ENCODE measurements at places on chromosomes 5 and 9.

GRCh38 chr9:131266266-131267229 is 9.8 kb downstream of the FAM78A start:
- DNase-seq, result peak; percentile 80

DNA sequence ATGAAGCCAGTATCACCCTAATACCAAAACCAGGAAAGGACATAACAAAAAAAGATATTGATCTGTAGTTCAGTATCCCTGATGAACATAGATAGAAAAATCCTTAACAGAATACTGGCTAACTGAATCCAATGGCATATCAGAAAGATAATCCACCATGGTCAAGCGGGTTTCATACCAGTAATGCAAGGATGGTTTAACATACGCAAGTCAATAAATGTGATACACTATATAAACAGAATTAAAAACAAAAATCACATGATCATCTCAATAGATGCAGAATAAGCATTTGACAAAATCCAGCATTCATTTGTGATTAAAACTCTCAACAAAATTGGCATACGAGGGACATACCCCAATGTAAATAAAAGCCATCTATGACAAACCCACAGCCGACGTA is 110.9 kb downstream of the AOPEP start:
- DNase-seq, result no peak

- DNase-seq, result no peak
Measured at GRCh38 chr9:110257956-110258355, 1.6 kb upstream of the TXN start.

- no peak for DNase-seq
Measured at GRCh38 chr9:126123927-126124326, 202.7 kb upstream of the MVB12B start.

- no peak for DNase-seq
Measured at GRCh38 chr5:142542906-142543305, 143.0 kb downstream of the FGF1 start.

DNA sequence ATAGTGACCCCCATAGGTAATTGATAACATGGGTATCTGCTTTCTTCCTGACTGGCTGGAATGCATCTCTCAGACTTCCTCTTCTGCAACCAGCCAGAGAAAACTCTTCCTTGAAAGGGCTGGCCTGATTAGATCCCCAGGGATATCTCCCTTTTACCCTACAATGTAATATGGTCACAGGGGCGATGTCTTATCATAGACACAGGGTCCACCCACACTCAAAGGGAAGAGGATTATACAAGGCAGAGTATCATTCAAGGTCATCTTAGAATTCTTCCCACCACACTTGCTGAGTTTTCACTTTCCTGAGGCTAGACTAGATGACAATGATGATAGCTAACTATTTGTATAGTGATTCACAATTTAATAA is 33.2 kb downstream of the TTLL11 start:
- no peak for DNase-seq

DNA sequence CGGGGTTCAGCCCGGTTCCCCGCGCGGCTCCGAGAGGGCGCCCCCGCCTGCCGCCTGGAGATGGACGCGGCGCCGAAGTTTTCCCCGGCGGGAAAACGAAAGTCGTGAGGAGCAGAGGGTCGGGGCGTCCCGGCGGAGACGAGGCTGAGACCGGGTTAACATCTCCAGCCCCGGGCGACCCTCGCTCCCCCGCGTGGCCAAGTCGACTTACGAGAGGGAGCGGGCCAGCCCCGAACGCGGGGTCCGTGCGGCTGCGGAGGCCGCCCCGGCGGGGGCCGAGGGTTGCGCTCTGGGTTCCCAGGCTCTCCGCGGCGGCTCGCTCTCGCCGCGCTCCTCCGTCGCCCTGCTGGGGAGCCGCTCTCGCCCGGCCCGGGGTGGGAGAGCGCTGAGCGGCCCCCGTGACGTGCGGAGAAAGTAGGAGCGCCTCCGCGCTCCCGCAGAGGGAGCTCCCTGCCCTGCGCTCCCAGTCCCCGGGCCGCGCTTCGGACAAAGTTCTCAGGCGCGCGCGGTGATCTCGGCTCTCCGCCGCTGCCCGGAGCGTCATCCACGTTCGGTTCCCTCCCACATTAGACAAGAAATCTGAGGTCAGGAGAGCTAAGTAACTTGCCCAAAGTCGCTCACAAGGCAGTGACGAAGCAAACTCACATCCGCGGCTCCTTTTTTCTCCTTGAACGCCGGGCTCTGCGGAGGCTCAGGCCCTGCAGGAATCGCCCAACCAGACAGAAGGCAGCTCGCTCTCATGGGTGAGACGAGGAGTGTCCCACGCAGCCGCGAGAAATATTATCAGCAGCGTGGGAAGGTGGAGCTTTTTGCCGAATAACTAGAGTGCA is 1.2 kb upstream of the GCNT4 start:
- peak; percentile 60 for DNase-seq

GRCh38 chr9:81037889-81038288 is 651.5 kb downstream of the TLE1 start:
- DNase-seq, result no peak

- no peak for DNase-seq
Measured at GRCh38 chr9:133609311-133610098, at the start of gene FAM163B. Gene FAM163B (minus strand): TSS chr9:133609389. CDS start chr9:133580223, 29,166 bp downstream.

GRCh38 chr5:143837306-143837848 is 25.4 kb downstream of the HMHB1 start:
- no peak for DNase-seq

GRCh38 chr5:168765551-168766425 is 186.6 kb upstream of the PANK3 start:
- DNase-seq, result no peak

- DNase-seq, result no peak
Measured at GRCh38 chr5:39423331-39423751, 1.4 kb downstream of the DAB2 start.

GRCh38 chr9:124477648-124478285 is 27.5 kb downstream of the ADGRD2 start:
- DNase-seq, result no peak

GRCh38 chr5:149581192-149581861 is at the start of gene ARHGEF37:
Gene ARHGEF37 (plus strand): TSS chr5:149581498. CDS start chr5:149597770, 16,272 bp downstream.
- peak; percentile 39 for DNase-seq

DNA sequence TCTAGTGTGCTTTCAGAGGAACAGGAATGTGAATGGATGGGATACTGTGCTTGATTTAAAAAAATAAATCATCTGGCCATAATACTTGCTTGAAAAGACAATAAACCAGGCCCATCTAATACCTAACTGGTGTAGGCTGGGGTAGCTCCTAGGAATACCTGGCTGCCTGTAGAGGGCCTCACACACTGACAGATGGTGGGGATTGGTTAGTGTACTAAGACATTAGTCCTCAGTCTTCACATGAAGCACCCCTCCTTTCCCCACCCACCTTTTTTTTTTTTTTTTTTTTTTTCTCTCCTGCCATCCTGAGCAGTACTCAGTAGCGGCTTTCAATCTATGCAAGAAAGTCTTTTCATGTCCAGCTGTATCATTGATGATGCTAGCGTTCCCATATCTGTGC is 130.5 kb downstream of the ADGRV1 start:
- no peak for DNase-seq

GRCh38 chr5:74549384-74549783 is 91.1 kb downstream of the ENC1 start:
- no peak for DNase-seq

- DNase-seq, result no peak
Measured at GRCh38 chr5:92313385-92313784, 930.3 kb upstream of the ARRDC3 start.

GRCh38 chr5:115838885-115839518 is 2.4 kb downstream of the ATG12 start:
- peak; percentile 78 for DNase-seq

- DNase-seq, result no peak
Measured at GRCh38 chr9:18566121-18566520, 92.2 kb downstream of the ADAMTSL1 start.

- no peak for DNase-seq
Measured at GRCh38 chr9:120363697-120364096, 216.3 kb downstream of the CDK5RAP2 start.

- peak; percentile 51 for DNase-seq
Measured at GRCh38 chr9:87725900-87726709, at the start of gene CTSL. Gene CTSL (plus strand): TSS chr9:87726119. CDS start chr9:87727604, 1,485 bp downstream.

GRCh38 chr5:176658817-176659511 is 11.7 kb downstream of the TSPAN17 start:
- DNase-seq, result peak; percentile 34

DNA sequence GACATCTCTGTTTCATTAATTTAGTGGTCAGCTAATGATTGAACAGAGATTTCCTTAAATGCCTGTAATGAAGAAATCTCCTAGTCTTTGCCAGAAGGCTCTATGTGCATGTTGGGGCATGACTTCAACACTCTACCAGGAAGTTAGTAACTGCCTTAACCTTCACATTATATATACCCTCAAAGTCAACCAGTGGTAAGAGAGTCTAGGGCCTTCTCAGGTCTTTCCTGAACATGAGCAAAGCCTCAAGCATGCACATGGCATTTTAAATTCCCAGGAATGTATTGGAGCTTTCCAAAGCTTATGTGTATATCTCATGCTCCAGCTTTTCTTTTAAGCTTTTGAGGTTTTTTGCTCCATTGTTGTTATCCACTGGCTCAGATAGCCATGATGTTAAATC is 388.3 kb downstream of the ARRDC3 start:
- no peak for DNase-seq

- DNase-seq, result no peak
Measured at GRCh38 chr5:102807878-102808502, 52.9 kb downstream of the PAM start.

DNA sequence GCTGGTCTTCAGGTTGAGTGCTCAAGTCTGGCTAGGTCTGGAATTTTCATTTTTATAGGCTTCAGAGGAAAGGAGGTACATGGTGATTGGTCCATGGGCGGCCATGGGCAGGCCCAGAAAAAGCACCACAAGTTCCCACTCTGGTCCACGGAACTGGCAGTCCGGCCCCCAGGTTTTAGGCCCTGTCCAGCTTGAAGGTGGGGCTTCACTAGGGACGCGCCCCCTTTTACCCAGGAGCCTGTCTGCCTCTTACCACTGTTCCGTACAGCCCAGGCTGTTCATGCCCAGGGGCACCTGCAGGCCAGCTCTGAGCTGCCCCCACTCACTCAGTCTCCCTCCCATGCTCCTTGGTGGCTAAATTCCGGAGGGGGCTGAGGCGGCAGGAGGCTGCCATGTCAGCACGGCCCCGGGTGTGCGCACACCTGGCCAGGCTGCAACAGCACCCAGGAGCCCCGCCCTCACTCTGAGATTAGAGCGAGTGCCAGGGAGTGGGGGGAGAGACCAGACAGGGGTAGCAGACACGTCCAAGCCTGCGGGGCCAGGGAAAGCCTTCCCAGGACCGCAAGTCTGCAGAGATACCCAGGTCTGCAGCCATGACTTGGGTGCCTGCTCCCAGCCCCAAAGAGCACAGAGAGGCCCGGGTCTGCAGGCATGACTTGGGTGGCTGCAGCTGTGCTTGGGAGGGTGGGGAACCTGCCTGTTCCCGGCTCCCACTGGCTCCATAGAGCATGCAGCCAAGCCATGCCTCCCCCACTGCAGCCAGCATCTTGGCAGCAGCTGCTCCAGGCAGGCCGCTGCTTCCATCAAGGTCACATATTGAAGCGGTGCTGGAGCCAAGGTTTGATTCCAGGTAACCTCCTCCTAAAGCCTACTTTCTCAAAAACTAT is 390.2 kb upstream of the SGCD start:
- DNase-seq, result no peak

- DNase-seq, result no peak
Measured at GRCh38 chr5:72588640-72589039, 81.4 kb upstream of the ZNF366 start.

- DNase-seq, result no peak
Measured at GRCh38 chr9:107669422-107669821, 179.9 kb upstream of the KLF4 start.

GRCh38 chr9:37302277-37302676 is 120.2 kb upstream of the GRHPR start:
- DNase-seq, result peak; percentile 85

- DNase-seq, result no peak
Measured at GRCh38 chr5:168653626-168654025, 74.5 kb upstream of the PANK3 start.

- DNase-seq, result no peak
Measured at GRCh38 chr5:75279321-75279720, 42.6 kb upstream of the ANKRD31 start.

GRCh38 chr5:2024986-2025721 is 142.4 kb upstream of the IRX4 start:
- DNase-seq, result no peak

DNA sequence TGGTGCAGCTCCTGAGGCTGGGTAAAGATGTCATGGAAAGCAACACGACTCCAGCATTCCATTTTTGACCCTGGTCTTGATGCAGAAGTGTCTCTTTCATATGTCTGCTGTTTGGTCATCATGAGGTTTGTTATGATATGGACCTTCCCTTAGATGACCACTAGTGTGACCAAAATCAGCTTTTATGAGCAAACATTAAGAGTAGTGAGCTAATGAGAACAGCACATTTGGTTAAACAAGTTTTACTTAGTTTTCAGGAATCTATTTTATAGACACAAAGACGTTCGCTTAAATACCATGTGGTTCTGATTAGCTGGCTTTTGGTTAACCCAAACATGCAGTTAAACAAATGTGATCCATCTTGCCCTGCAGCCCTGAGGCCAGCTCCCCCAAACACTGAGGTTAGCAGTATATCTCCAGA is 56.7 kb upstream of the ACTBL2 start:
- DNase-seq, result no peak

GRCh38 chr9:35570709-35571504 is 34.2 kb upstream of the TESK1 start:
- DNase-seq, result peak; percentile 85

All from activated CD4-positive, alpha-beta T cell treated with anti-CD3 and anti-CD28 coated beads, Interleukin-10, Interleukin-2, amounts not matched to agents 100 ng/mL and 50 ng/mL, durations not matched to agents 16 hours and 8 hours (primary cell).